ENCODE measurements at places on chromosomes 2 and 18.

- peak; percentile 30 for DNase-seq
These were observed 323.9 kb downstream of the XIRP2 start for GRCh38 chr2:167212014-167212648.

GRCh38 chr2:186431306-186431705, 54.8 kb upstream of the ZC3H15 start:
- no peak for DNase-seq

DNA sequence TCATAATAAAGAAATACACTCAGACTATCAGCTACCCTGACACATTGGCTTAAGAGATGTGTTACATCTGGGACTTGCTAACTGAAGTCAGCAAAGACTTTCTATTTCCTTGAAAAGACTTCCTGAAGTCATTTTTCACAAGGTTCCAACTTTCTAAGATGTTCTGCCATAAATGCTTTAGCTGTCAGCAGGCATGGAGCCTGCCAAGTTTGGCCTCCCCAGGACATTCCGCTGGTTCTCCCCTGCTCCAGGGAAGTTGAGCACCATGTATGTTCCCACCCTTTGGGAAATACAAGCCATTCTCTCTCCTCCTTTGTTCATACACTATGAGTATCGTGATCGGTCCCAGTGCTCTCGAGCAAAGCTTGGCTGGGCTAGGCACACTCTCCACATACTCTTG, 202.7 kb upstream of the CCDC68 start:
- no peak for DNase-seq

- no peak for DNase-seq
These were observed 34.4 kb upstream of the BZW1 start for GRCh38 chr2:200777275-200777674.

GRCh38 chr2:120826260-120826648, 90.6 kb downstream of the GLI2 start:
- DNase-seq: no peak

- DNase-seq: no peak
These were observed 14.5 kb upstream of the PLA2R1 start for GRCh38 chr2:160076914-160077313.

GRCh38 chr18:70493461-70493860, 204.6 kb downstream of the SOCS6 start:
- no peak for DNase-seq

DNA sequence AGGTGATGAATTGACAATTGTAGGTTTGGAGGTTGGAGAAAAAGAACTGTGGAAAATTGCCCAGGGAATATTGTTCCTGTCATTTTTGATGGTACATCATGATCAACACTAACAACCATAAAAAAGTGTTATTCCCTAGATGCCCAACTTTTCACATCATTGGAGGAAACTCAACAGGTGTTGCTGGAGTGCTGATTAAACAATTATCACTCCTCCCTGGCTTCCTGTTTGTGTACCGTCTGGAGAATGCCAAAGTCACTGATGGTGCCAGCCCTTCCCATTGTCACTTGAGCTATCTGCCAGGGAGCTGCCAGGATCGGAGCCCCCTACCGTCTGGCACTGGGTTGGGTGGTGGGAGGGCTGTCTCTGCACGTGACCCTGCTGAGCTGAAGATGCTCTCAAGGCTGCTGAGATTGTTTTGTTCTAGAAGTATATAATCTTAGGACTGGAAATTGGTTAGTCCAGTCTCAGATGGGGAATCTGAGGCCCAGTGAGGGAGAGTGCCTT, 156.9 kb downstream of the PRKCE start:
- no peak for DNase-seq

GRCh38 chr18:38006541-38006940, 440.9 kb upstream of the CELF4 start:
- DNase-seq: no peak

DNA sequence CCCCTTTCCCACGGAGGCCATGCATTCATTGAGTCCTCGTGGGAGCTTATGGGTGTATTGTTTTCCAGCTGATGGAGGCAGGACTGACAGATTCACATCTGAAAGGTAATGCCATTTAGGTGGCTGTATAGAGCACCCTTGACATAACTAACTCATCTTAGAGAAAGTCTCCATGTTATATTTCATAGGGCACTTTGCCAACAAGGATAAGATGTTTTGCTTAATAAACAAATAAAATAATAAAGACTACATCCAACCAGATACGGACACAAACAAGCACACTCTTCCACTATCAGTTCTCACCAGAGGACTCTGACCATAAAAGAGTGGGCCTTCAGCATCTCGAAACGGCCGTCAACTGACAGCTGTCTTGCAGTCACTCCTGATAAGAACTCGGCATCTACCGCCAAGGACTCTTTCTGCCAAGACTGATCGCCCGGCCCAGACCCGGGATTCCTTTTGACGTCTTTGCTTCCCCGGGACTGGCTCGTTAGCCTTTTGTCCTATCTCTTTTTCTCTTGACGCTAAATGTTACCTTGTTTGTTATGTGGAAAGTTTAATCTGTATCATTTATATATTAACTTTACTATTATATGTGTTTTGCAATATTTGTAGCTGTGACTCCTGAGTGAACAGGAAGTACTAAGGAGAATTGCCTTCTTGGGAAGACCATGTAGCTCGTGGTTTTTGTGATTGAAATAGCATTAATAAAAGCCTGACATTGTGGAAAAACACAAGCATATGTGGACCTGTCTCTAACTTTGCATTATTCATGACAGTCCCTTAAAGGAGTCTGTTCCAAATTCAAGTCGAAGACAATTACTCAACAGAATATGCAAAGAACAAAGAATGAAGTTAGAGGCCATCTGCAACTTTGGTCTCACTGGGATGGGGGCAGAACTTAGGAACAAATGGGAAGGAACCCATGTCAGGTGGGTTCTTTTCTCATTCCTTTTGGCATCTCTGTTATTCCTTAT, 195.1 kb downstream of the LPIN1 start:
- no peak for DNase-seq
